Sigmoid colon (tissue), 7 donors: ENCODE measurements at places on chromosomes 6 and 20.

GRCh38 chr6:11222385-11223277 is 9.8 kb downstream of the NEDD9 start:
- DNase-seq = no peak

DNA sequence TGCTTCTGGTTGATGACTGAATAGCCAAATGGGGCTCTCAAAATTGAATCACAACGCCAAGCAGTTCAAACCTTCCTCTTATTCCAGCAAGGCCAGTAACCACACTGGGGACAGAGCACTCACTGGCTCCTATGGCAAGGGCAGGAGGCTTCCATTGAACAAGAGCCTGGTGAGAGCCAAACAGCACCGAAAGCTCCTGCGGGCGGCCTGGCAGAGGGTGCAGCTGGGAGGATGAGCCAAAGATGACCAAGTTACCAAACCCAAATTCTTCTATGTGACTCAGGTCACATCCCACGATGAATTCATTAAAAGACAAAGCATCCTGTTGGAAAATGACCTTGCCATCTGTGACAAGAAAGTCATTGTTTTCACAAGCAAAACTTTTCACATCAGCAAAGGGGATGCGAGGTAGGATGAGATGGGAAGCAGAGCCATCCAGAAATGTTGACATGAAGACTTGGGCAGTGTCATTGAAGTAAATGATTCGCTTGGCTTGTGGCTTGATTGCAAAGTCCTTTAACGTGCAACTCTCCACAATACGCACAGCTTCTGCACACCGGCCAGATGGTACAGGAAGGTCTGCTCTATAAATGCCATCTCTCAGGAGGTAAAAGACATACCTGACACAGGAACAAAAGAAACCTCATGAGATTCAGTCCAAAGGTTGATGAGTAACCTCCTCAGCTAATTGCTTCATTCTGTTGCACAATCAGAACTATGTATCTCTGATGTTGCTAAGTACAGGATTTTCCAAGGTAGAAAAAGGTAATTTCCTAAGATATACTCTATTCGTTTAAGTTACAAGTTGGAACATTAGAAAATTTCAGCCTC is 36.3 kb downstream of the ROS1 start:
- DNase-seq = no peak

DNA sequence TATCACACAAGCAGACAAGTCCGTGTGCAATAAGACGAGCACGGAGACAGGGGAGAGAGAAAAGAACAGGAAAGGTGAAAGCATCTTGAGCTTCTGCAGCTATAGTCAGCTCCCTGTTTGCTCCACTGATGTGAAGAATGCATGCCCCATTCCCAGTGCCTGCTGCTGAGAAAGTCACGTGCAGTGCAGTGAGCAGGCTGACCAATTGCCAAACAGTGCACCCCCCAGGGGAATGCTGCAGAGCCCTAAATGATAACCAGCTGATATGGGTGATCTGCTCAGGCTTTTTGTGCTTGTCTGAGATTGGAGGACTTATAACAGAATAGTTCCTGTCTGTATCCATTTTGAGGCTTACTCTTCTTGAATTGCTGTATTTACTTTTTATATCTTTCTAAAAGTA is 121.5 kb downstream of the PACRG start:
- no peak for DNase-seq

DNA sequence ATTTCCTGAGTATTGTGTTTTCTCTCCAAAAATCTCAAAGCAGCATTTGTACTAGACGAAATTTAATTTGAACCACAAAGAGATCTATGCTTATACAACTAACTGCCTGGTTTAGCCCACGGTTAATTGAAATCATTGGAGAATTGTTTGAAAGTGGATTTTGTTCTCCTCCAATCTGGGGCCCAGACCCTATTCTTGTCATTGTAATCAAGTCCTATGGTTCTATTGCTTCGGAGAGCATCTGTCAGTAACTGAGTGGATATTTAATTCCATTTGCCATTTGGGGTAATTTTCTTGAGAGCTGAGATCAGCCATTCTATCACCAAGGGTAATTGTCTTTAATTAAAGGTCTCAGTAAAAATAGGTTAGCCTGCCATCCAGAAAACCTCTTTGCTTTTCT is 117.0 kb upstream of the KCNG1 start:
- DNase-seq = no peak

DNA sequence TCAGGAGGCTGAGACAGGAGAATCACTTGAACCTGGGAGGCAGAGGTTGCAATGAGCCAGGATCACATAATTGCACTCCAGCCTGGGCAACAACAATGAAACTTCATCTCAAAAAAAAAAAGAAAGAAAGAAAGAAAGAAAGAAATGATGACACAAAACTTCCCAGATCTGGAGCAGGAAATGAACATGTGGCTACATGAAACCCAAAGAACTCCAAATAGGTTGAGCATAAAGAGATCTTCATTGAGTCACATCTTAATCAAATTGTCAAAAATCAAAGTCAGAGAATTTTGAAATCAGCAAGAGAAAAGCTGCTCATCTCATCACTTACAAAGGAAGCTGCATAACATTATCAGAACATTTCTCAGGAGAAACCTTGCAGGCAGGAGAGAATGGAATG is 247.0 kb downstream of the IBTK start:
- no peak for DNase-seq
